ENCODE measurements at places on chromosomes 2 and 18.
A peak's percentile ranks its signal among the peaks of the same experiment; 100 is the strongest.

- H3K4me1 ChIP-seq: peaks cover under 1% of the 10 kb centered on the region
- no peaks in the 10 kb centered on the region for H3K36me3 ChIP-seq
- H3K27ac ChIP-seq: no peak overlapping the region
- H3K4me3 ChIP-seq: no peak overlapping the region
These were observed 61.7 kb downstream of the PDCL3 start for GRCh38 chr2:100624536-100624935.

DNA sequence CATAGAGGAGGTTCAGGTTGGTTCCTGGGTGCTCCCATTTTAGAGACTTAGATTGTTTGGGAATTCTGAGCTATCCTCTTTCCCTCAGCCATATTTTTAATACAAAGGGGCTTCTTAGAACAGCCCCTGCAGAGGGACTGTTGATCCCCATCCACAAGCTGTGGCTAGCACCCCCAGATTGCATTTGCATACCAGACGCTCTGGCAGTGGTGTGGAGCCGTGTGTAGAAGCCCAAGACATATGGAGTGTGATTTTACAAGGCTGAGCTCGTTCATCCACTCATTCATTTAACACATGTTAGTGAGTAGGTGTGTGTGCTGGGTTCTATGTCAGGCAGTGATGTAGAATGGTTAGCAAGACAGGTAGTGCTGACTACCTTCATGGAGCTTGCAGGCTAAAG lies 166.7 kb upstream of the BOD1L2 start:
- H3K4me3 ChIP-seq: no peak overlapping the region
- no peak overlapping the region for H3K27ac ChIP-seq
- H3K27me3 ChIP-seq: no peaks in the 10 kb centered on the region
- peaks cover 12% of the 10 kb centered on the region for H3K36me3 ChIP-seq

DNA sequence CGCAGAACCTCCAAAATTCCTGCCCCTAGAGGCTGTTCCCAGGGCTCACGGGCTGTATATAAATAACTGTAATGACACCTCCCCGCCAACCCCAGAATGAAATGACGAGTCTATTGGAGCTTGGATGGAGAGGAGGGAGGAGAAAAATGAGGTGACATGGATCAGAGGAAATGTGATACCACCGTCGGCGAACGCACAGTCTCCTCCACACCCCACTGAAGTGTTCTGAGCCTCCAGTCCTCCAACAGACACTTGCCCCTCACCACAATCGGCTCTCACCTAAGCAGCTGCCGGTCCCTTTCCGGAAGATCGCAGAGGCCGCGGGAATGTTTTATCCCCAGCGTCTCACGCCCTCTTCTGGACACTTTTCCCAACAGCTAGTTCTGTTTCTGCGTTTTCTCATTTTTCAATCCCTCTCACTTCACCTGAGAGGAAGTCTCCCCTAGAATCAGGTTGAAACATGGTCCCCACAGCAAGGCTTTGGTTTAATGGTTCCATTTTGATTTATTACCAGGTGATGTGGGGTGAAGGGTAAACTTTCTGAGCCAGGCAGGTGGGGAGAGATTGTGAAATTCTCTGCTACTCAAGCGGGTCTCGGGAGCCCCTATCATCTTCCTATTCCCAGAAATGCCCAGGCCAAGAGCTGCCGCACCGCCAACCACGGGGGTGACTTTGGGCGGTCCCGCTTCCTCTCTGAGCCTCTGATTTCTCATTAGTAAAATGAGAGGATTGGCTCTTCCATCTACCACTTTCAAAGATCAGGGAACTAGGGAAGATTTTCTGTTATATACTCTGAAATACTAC lies 9.1 kb upstream of the MYO5B start:
- H3K4me1 ChIP-seq: peaks cover 3% of the 10 kb centered on the region
- no peak for DNase-seq
- peaks cover 4% of the 10 kb centered on the region for H3K36me3 ChIP-seq
- H3K4me3 ChIP-seq: no peak overlapping the region

GRCh38 chr2:238787501-238787900 lies 60.4 kb upstream of the TWIST2 start:
- no peaks in the 10 kb centered on the region for H3K36me3 ChIP-seq
- DNase-seq: no peak
- H3K4me3 ChIP-seq: no peak overlapping the region
- H3K27ac ChIP-seq: no peak overlapping the region
- peaks cover 20% of the 10 kb centered on the region for H3K27me3 ChIP-seq

DNA sequence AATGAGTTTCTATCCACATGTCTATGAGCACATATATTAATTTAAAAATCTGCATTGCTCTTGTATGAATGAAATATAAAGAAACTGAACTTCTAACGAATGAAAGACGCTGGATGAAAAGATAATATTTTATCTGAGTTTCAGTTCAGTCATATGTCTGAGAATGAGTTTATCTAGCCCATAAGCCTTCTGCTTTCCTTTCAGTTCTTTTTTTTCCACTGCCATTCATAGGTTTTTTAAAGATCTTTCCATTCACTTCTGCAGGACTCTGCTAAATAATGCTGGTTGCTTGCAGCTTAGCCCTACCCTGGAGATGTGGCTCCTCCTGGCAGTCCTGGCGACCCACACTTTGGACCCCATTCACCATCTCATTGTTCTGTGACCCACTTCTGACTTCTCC lies 109.0 kb downstream of the BCL2 start:
- H3K27ac ChIP-seq: peak overlapping the region; percentile 25
- H3K4me1 ChIP-seq: peaks cover 63% of the 10 kb centered on the region
- DNase-seq: no peak
- peaks cover 12% of the 10 kb centered on the region for H3K36me3 ChIP-seq
- H3K27me3 ChIP-seq: no peaks in the 10 kb centered on the region

GRCh38 chr2:119897736-119898395 lies 115.0 kb upstream of the EPB41L5 start:
- no peak overlapping the region for H3K4me3 ChIP-seq
- no peaks in the 10 kb centered on the region for H3K27me3 ChIP-seq
- H3K4me1 ChIP-seq: no peaks in the 10 kb centered on the region
- DNase-seq: no peak
- H3K36me3 ChIP-seq: peaks cover 35% of the 10 kb centered on the region
- H3K27ac ChIP-seq: no peak overlapping the region

GRCh38 chr2:217366266-217366895 lies 506.5 kb upstream of the TNP1 start:
- no peaks in the 10 kb centered on the region for H3K36me3 ChIP-seq
- H3K4me1 ChIP-seq: peaks cover 7% of the 10 kb centered on the region
- no peak for DNase-seq

GRCh38 chr18:24014986-24015638 lies 558 bp downstream of the TTC39C start:
- no peaks in the 10 kb centered on the region for H3K27me3 ChIP-seq
- peaks cover 50% of the 10 kb centered on the region for H3K4me1 ChIP-seq
- DNase-seq: peak; percentile 34
- H3K27ac ChIP-seq: peak overlapping the region; percentile 89

- no peak overlapping the region for H3K4me3 ChIP-seq
- H3K27ac ChIP-seq: no peak overlapping the region
- no peaks in the 10 kb centered on the region for H3K4me1 ChIP-seq
- no peaks in the 10 kb centered on the region for H3K36me3 ChIP-seq
- no peak for DNase-seq
These were observed 132.3 kb upstream of the TFPI start for GRCh38 chr2:187686416-187687024.

DNA sequence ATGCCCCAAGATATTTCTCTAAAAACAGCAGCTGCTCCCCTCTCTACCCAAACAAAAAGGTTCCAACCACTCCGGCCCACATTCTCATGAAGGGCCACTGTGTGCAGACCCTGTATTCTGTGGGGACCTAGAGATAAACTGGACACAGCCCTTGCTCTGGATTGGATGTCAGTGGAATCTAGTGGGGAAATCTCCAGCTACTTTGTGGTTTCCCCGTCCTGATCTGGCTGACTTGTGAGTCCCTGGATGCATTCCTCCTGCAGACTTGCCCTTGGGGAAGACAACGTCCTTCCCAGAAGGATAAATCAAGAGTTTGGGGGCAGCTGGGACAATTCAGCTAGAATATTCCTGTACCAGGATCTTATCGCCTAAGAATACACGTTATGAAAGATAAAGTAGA lies 151.1 kb downstream of the FSHR start:
- no peak overlapping the region for H3K27ac ChIP-seq
- H3K27me3 ChIP-seq: no peaks in the 10 kb centered on the region
- H3K36me3 ChIP-seq: no peaks in the 10 kb centered on the region
- no peak overlapping the region for H3K4me3 ChIP-seq

DNA sequence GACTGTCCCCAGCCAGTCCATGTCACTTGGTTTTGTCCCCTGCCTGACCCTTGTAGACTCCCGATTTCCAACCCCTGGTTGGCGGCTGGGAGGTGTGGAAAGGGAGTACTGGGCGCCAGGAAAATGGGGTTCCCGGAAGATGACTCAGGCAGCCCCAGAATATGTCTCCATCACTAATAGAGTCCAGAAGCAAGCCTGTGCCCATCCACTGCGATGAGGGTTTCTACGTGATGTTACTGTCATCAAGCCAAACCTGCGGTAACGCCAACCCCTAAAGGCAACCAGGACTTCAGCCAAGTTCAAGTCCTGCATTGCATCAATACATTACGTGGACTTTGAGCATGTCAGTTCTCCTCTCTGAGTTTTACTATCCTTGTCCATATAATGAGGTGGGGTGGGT lies 62.0 kb upstream of the TAF1B start:
- H3K4me3 ChIP-seq: no peak overlapping the region
- peaks cover 9% of the 10 kb centered on the region for H3K4me1 ChIP-seq
- peaks cover 2% of the 10 kb centered on the region for H3K27me3 ChIP-seq
- DNase-seq: no peak
- H3K27ac ChIP-seq: peak overlapping the region; percentile 83

GRCh38 chr2:35784777-35785176 lies 570.8 kb upstream of the CRIM1 start:
- no peak for DNase-seq
- H3K27me3 ChIP-seq: no peaks in the 10 kb centered on the region
- no peak overlapping the region for H3K4me3 ChIP-seq

GRCh38 chr2:69843993-69844392 lies 14.5 kb downstream of the GMCL1 start:
- no peaks in the 10 kb centered on the region for H3K27me3 ChIP-seq
- DNase-seq: no peak
- peaks cover 25% of the 10 kb centered on the region for H3K36me3 ChIP-seq
- H3K27ac ChIP-seq: no peak overlapping the region

GRCh38 chr2:40401896-40402295 lies 50.0 kb downstream of the SLC8A1 start:
- H3K4me1 ChIP-seq: no peaks in the 10 kb centered on the region
- no peak for DNase-seq
- no peak overlapping the region for H3K27ac ChIP-seq
- H3K4me3 ChIP-seq: no peak overlapping the region
- H3K27me3 ChIP-seq: peaks cover 3% of the 10 kb centered on the region

DNA sequence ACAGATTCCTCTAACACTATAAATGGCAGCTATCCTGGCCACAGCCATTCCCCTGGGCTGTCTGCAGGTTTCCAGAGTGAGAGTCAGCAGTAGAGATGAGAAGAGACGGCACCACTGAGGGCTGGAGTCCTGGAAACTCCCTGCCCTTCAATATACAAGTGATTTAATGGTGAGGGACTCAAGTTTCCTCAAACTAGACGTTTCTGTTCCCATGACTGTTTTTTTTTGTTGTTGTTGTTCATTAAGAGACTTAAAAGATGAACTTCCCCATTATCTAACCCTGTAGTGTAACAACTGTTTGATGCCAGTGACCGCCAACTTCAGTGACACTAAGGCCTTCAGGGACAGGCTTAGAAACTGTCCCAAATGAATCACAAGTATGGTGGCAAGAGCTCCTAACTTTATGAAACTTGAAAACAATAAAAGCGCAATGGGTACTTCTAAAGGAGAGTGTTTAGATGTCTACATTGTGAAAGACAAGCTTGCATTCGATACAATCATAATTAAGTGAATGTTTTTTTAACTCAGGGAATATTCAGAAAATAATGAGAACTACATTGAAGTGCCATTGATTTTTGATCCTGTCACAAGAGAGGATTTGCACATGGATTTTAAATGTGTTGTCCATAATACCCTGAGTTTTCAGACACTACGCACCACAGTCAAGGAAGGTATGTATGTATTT lies 34.0 kb downstream of the IL1R2 start:
- peaks cover 6% of the 10 kb centered on the region for H3K4me1 ChIP-seq
- no peaks in the 10 kb centered on the region for H3K36me3 ChIP-seq
- no peaks in the 10 kb centered on the region for H3K27me3 ChIP-seq
- no peak for DNase-seq
- H3K27ac ChIP-seq: no peak overlapping the region

DNA sequence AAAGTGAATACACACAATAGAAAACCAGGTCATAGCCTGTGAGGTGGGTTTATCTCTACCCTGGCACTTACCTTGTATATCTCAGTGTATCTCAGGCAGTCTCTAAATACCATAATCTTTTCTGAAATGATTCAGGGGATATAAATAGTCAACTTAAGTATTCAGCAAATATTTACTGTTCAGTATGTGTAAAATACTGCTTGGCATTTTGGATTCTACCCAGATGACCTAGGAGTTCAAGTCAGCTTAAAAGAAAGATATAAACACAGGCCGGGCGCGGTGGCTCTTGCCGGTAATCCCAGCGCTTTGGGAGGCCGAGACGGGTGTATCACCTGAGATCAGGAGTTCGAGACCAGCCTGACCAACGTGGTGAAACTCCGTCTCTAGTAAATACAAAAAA lies 23.8 kb downstream of the GRHL1 start:
- no peaks in the 10 kb centered on the region for H3K4me1 ChIP-seq
- H3K27ac ChIP-seq: no peak overlapping the region
- no peak for DNase-seq
- peaks cover 1% of the 10 kb centered on the region for H3K36me3 ChIP-seq
- no peak overlapping the region for H3K4me3 ChIP-seq

- DNase-seq: no peak
- peaks cover 3% of the 10 kb centered on the region for H3K36me3 ChIP-seq
- H3K27me3 ChIP-seq: peaks cover 10% of the 10 kb centered on the region
- H3K4me1 ChIP-seq: no peaks in the 10 kb centered on the region
These were observed 22.2 kb upstream of the TMEM87B start for GRCh38 chr2:112032689-112033465.

- DNase-seq: no peak
- H3K4me3 ChIP-seq: no peak overlapping the region
- no peak overlapping the region for H3K27ac ChIP-seq
- peaks cover 3% of the 10 kb centered on the region for H3K4me1 ChIP-seq
- peaks cover 6% of the 10 kb centered on the region for H3K27me3 ChIP-seq
These were observed 20.0 kb downstream of the ZNF521 start for GRCh38 chr18:25332002-25332401.

DNA sequence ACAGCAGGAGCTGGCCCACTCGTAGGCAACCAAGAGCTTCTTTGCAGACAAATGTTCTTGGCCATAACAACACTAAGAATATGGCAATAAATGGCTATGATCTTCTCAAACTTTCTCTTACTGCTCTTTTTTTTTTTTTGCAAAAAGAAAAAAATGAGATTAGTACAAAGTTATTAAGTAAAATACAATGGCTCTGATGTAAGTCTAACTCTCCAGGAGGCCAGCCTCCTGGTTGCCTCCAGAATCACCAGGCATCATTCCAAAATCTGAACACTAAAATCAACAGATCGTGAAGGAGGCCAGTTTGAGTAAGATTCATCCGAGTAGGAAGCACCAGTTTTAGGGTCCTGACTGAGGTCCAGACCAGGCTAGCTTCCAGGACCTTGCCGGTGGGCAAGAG lies 20.8 kb upstream of the FIGN start:
- no peaks in the 10 kb centered on the region for H3K36me3 ChIP-seq
- no peaks in the 10 kb centered on the region for H3K27me3 ChIP-seq
- H3K4me3 ChIP-seq: no peak overlapping the region
- H3K4me1 ChIP-seq: no peaks in the 10 kb centered on the region

All from memory B cell (primary cell).